ENCODE measurements at places on chromosomes 3 and 15.

- DNase-seq = no peak
Measured at GRCh38 chr3:32499585-32499984, 3.1 kb downstream of the CMTM6 start.

DNA sequence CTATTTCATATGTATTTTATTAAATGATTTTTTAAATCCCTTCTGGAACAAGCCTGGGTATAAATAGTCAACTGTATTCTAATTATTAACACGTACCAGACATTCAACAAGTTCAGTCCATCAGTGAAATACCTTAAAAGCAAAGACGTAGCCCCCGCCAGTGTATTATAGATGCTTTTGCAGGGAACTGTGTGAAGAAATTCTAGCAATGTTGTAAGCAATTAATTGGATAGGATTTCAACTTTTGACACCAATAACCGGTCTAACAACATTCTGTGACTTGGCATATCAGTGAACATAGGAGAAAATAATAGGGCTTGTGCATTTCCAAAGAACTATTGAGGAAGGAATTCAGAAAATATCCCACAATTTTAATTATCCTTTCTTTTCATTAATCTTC lies 67.2 kb upstream of the TGFBR2 start:
- DNase-seq = no peak

DNA sequence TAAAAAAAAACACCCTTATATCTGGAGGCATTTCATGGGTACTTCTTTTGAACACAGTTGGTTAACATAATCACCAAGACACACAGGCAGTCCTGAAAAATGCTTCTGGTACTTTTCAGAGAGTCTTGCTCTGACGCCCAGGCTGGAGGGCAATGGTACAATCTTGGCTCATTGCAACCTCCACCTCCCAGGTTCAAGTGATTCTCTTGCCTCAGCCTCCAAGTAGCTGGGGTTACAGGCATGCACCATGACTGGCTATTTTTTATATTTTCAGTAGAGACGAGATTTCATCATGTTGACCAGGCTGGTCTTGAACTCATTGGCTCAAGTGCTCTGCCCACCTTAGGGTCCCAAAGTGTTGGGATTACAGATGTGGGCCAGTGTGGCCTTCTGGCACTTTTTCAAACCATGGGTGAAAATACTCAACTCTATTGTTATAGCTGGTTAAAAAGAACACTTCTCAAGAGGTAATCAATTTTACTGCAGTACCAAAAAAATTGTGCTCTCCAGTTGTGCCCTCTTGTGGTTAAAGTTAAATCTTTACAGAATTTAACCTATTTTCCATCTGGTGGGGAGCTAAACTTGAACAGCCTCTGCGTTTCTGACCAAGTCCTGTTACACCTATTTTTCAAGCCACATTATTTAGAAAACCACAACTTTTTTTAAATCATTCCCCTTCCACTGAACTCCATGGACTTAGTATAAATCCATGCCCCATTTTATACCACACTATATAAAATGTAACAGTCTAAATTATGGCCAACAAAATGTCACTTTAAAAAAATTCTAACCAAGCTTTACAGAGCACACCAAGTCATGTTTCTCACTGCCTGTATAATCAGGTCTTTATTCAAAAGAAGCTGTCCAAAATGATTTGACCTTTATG lies 1.2 kb upstream of the SNAPC5 start:
- no peak for DNase-seq

- no peak for DNase-seq
Measured at GRCh38 chr15:101807345-101807945, 4.1 kb downstream of the OR4F6 start.

GRCh38 chr15:68629519-68630210 lies 50.9 kb downstream of the CORO2B start:
- no peak for DNase-seq

GRCh38 chr15:52709187-52709981 lies 30.2 kb upstream of the ATOSA start:
- no peak for DNase-seq

- DNase-seq = peak; percentile 30
Measured at GRCh38 chr3:49339581-49339940, 292 bp downstream of the USP4 start.
